ENCODE measurements at places on chromosomes 16 and 17. TPM values are rescaled to one million over a fixed set of nuclear protein-coding genes. Genes with fewer than 3 reads are reported as not detected.

The KRT20 gene
- total RNA-seq, result not detected

The CX3CL1 gene
- 5.5 TPM for total RNA-seq

The ITGAX gene
- total RNA-seq, result 0.82 TPM

The SLC39A11 gene
- 30.9 TPM for total RNA-seq

The MFSD6L gene
- 0.19 TPM for total RNA-seq

The SULT1A1 gene
- total RNA-seq, result 4.1 TPM

The HAS3 gene
- total RNA-seq, result 15.8 TPM

DNA sequence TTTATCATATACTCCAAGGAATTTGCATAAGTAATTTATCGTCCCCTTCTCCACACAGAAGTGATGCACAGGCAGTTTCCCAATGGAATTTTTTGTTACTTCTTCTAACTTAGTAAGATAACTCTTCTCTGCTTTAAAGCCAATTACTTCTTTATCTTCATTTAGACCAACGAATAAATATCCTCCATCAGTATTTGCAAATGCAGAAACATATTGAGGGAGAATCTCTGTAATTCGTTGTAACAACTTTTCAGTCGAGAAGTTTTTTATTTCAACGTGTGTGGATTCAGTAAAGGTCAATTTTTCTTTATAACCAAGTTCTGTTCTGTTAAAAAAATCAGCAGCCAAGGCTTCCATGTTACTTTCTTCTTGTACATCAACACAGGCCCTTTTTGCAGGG lies 30.7 kb upstream of the SLFN13 start:
- DNase-seq, result no peak

GRCh38 chr17:37510056-37510455 lies 20.4 kb downstream of the DUSP14 start:
- no peak for DNase-seq

- no peak for DNase-seq
Measured at GRCh38 chr17:2947996-2948550, 115.3 kb downstream of the OR1D5 start.

DNA sequence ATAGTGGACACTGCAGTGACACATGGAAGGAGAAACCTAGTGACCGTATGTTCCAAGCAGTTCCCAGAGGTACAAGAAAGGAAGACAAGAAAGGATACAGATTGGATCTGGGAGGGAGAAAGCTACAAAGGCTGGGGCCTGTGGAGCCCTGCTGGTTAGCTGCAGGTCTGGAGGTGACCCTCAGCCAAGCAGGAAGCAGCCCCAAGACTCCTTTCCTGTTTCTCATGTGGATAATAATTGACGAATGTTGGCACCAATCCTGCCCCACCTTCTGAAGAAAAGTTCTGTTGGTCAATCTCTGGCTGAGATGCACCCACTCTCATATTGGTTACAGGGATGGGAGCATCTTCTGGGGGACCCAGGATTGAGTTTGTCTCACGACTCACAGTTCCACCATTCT lies 99.8 kb downstream of the SHISA6 start:
- no peak for DNase-seq

- DNase-seq, result no peak
Measured at GRCh38 chr17:37693328-37693727, 50.1 kb upstream of the DDX52 start.

DNA sequence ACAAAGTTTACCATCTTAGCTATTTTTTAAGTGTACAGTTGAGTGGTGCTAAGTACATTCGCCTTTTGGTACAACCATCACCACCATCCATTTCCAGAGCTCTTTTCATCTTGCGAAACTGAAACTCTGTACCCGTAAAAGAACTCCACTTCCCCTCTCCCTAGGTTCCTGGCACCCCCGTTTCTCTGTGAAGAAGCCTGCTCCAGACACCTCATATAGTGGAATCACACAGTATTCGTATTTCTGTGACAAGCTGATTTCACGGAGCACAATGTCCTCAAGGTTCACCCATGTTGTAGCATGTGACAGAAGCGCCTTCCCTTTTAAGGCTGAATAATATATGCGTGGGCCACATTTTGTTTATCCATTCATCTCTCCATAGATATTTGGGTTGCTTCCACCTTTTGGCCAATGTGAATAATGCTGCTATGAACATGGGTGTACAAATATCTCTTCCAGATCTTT lies 54.2 kb upstream of the MAP3K14 start:
- DNase-seq, result no peak

GRCh38 chr17:50107790-50108414 lies 12.8 kb downstream of the PDK2 start:
- no peak for DNase-seq

- no peak for DNase-seq
Measured at GRCh38 chr17:10022416-10022815, 117.3 kb upstream of the RCVRN start.

GRCh38 chr17:48671697-48672171 lies 45.6 kb upstream of the HOXB9 start:
- DNase-seq, result no peak

GRCh38 chr16:85709766-85710585 lies 21.2 kb upstream of the GINS2 start:
- DNase-seq, result no peak

DNA sequence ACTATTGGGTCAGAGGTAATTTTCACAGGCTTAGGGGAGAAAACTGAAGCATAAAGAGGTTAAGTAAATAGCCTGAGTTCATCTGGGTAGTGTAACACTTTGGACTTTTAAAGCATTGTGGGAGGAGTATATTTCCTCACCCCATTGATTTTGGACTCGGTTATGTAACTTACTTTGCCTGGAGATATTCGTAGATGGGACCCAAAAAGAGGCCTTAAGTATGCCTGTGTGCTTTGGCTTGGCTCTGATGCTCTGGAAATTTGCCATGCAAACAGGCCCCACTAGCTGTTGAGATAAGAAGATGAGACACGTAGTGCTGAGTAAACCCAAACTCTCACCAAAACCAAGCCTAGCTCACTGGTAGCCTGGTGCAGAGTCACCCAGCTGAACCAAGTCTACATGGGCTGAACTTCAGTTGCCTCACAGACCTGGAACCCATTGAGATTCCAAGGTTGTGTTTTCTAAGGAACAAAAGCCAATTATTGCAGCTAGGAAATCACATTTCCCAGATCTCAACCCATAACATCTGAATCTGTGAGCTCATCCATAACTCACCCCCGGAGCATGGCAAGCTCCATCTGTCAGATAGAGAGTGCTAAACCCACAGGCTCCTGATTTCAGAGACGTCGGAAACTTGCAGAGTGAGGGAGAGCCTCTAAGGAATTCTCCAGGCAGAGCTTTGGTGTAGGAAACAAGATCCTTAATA lies 536.0 kb upstream of the C16orf82 start:
- DNase-seq, result no peak

- no peak for DNase-seq
Measured at GRCh38 chr17:19727501-19728078, 11.2 kb upstream of the SLC47A2 start.

DNA sequence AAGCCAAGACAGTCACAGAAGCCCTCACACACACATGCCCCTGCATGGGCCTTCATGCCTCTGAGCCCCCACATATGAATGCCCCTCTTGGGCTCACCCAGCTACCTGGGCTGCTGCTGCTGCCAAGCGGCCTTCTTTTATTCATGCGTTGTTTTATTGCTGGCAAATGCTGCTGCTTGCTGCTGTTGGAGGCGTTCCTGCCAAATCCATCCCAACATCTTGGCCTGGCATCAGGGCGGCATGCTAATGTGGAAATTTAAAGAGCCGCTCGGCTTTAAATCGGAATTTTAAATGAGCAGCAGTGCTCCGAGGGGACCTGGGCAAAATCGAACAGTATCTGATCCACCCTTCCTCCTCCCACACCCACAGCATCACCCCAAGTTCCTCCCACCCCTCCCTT lies 39.0 kb downstream of the NEUROD2 start:
- no peak for DNase-seq

GRCh38 chr17:21253646-21254441 lies 634 bp upstream of the NATD1 start:
- no peak for DNase-seq

DNA sequence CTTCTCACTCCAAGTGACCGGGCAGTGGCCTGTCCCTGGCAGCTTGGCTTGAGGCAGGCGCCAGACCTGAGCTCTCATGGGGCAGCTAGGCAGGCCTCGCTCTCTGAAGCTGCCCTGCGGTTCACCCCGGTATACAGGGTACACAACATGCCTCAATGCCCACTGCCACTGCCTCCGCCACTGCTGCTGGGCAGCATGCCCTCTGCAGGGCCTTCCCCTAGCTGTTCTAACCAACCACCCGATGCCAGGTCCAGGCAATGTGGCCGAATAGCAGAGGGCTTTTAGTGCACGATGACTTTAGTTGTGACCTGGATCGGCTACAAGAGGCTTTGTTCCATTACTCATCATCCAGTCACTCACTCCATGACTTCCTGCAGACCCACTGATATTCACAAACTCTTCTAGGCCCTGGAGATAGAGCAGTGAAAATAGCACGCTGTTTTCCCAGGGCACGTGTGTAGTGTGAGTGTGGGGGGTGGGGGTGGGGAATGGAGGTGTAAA lies 19.7 kb downstream of the CDC42EP4 start:
- no peak for DNase-seq

- DNase-seq, result no peak
Measured at GRCh38 chr17:13597723-13598347, 3.9 kb downstream of the HS3ST3A1 start.

DNA sequence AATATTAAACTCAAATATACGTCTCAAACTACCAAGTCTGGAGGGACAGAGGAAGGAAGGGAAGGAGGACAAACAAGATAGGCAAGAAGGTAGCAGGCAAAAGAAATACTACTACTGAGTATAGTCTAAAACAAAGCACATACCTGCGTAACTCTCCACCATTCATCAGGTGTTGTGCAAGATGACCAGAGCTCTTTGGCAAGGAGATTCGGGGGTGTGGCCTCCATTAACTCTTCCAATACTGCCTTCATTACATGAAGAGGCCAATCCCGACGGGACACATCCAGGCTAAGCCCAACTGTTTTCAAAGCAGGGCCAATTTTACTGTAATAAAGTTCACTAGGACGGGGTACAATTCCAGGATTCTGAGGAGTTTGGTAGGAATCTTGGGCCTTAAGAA lies 38.2 kb upstream of the ARL6IP1 start:
- DNase-seq, result no peak

DNA sequence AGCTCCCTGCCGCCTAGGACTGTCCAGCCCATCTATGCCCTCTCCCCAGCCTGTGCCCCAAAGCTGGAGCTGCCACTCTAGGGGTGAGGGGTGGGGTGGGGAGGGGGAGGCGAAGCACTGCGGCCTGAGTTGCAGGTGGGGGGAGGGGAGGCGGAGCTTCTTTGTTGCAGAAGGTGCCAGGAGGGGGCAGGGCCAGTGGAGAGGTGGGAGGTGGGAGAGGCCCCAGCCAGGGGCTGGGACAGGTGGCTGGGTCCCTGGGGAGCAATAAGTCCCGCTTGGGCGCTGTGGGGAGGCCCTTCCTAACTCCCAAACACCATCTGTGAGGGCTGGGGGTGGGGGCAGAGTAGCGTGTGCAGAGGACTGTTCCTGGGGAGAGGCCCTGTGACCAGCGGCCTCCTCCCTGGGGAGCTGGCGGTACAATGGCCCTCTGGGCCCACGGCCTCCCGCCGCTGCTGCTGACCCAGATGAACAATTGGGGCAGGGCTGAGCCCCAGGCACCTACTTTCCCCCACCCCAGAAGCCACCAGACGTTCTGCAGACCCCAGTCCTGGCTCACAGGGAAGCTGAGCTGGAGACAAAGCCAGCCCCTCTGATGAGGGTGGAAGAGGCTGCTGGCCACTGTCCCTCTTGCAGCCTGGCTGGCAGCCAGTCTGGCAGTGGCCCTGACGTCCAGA lies 2.2 kb upstream of the NTN3 start:
- DNase-seq, result no peak

- DNase-seq, result no peak
Measured at GRCh38 chr17:67588326-67588725, 129.4 kb upstream of the NOL11 start.

DNA sequence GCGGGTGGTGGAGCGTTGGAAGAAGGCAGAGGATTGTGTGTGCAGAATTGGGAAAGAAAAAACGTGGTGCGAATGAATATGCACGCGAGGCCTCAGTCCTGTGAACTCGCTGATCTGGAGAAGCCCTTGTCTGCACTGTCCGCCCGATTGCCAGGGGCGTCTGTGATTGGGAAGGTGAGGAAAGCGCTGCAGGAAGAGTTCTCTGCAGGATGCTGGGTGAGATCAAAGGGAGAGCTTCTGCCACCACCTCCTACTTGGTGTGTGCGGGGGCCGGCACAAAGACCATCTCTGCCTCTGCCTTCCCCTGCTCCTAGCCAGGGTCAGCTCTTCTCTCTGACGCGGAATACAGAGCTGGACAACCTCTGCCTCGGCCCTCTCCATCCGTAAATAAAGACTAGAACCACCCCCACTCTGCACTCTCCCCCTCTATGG lies 841 bp upstream of the RAB5C start:
- no peak for DNase-seq

- DNase-seq, result no peak
Measured at GRCh38 chr17:74427048-74427762, 4.7 kb upstream of the GPRC5C start.

GRCh38 chr17:79775632-79776031 lies 2.3 kb upstream of the CBX2 start:
- no peak for DNase-seq

DNA sequence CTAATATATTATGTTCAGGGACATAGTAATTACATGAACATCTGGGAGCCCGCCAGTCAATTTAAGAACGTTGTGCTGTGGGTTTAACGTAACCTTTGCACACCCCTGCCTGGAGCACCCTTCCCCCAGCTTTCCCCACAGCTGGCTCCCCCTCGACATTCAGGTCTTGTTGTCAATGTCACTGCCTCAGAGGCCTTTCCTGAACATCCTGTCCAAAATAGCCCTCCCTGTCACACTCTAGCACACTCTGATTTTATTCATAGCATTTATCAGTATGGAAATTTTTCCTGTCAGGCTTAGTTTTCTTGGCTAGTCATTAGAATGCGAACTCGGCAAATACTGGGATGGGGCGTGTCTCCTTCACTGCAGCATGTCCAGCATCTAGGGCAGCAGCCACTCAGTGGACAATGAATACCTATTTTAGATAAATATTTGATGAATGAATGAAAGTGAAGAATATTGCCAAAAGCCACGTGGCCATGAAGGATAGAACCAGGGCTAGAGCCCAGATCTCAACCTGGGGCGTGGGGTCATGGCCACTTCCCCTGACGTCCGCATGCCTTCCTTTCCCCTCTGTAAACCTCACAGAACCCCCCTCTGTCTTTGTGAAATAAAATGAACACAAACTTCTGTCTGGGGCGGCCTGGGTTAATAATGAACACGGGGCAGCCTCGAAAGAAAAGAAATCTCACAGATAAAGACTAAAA lies 10.5 kb downstream of the PIK3R6 start:
- DNase-seq, result no peak

GRCh38 chr17:67862614-67863217 lies 37.4 kb downstream of the BPTF start:
- no peak for DNase-seq

GRCh38 chr17:64583038-64583437 lies 76.3 kb downstream of the CEP95 start:
- no peak for DNase-seq

GRCh38 chr17:61593426-61593825 lies 2.4 kb upstream of the NACA2 start:
- no peak for DNase-seq
